Stimulated activated CD4-positive, alpha-beta T cell treated with anti-CD3 and anti-CD28 coated beads, Interleukin-15, amount 100 ng/mL, for 24 hours (primary cell): ENCODE measurements at places on chromosomes 6 and 20.
A peak's percentile ranks its signal among the peaks of the same experiment; 100 is the strongest.

DNA sequence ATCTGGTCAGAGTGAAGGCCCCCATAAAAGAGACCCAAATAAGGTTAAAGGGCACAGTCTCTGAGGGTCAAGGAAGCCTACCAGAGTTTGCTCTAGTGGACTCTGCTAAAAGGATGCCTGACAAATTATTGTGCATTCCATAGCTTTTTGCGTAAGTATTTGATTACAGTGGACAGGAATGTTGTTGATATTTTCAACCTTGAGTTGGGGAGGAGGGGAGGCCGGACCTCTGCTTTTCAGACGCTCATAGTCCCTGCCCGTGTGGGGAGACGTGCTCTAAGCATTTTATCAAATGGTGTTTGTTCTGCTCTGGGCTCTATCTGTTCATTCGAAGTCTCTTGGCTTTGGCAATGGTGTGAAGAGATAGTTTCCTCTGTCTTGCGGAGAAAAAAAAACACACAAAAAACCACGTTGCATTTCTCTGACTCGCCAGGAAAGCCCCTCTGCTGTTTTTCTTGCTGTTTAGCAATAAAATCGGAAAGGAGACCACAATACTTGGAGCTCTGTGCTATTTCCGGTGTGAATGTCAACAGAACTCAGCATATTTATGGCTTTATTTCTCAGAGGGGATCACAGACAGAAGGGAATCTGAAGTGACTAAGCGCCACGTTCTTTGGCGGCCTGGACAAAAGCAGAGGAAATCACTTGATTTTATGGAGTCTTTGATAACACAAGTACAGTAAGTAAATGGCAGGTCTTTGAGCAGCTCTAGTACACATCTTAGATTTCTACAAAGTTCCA, 159.8 kb downstream of the ZFP64 start:
- no peak for DNase-seq

- DNase-seq: peak; percentile 44
These were observed 690 bp downstream of the GDAP1L1 start for GRCh38 chr20:44247586-44248409.

DNA sequence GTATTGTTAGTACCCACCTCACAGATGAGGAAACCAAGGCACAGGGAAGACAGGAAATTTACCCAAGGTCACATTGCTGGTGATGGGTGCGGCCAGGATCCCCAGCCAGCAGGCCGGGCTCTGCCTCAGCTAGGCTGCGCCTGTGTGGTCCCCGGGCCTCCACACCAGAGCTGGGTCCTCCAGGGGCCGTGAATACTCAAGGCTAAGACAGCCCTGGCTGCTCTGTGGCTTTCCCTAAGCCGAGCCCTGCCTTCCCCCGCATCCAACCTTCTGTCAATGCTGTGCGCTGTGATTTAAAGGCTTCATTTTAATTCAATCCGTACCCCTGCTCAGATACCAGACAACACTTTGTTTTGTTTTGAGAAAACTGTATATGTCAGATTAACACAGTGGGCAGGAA, 246.7 kb downstream of the TTLL2 start:
- no peak for DNase-seq

- no peak for DNase-seq
These were observed 1.7 kb downstream of the HLA-DOB start for GRCh38 chr6:32815115-32815514.

DNA sequence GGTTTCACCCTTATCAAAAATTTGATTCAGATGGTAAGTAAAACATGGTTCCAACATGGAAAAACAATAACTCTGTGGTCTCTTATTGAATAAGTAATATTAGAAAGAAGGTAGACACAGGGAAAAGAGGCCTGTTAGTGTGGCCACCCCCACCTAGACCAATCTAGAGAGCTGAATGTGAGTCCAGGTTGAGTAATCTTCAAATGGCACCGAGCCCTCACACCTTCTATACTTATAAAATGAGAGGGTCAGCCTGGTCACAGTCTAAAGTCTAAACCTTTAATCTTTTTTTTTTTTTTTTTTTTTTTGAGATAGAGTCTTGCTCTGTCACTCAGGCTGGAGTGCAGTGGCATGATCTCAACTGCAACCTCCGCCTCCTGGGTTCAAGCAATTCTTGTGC, 6.9 kb downstream of the FAM184A start:
- no peak for DNase-seq
